ENCODE measurements at places on chromosomes 1 and 21.

DNA sequence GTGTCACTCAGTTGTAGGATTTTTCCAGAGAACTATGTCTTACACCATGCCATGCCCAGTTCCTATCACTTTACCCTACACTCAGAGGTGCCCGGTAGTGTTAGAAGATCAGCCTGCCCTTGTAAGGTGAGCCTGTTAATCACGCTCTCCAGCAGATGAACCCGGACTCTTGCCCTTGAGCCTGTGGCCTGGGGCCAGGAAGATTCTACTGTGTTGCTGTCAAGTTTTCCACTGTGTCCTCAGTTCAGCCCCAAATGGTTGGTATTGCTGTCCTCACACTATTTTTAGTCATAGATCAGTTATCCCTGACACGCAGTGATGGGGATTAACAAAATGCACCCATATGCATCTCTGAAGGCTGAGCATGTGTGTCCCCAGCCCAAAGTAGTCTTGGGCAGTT is 105.0 kb upstream of the SPAG17 start:
- peak; percentile 13 for DNase-seq

DNA sequence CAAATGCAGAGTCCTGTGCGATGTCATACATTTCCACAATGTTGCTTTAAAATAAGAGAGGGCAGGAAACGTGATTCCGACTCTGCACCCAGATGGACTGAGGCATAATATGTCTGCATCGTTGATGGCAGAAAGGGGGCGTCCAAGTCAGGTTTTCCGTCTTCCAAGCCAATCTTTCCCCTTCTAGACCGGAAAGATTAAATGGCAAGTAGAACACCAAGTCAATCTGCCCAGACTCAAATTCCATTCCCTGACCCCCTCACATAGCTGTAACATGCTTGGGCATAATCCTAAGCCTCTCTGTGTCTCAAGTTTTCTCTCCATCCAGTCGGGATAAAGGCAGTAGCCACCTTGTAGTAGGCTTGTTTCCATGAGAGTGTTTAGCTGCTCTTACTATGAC is 14.4 kb downstream of the PCP4 start:
- no peak for DNase-seq

DNA sequence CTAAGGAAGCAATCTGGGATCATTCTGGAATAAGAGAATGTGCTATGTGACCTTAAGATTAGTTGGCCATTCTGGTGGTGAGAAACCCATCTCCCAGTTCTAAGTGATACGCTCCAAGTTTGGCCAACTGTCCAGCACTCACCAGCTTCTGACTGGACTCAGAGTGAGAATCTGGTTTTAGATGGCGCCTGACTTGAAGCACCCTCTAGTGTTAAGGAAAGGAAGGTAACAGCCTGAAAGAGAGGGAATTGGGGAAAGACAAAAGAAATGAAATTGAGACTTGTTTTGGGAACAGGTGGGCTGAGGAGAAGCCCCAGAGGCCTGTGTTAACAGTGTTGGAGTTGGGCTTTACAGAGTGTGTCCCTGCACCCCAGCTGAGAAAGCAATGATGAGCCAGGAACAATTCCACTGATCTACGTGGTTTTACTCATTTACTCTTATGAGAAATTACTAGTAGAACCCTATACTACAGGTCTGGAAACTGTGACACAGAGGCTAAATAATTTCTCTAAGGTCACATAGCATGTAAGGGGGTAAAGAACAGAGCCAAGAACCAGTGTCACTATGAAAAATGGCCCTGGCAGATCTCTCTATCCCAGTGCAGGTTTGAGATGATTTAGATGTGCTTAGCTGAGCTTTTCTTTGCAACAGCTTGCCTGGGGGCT is 9.3 kb upstream of the FCAMR start:
- DNase-seq, result no peak

DNA sequence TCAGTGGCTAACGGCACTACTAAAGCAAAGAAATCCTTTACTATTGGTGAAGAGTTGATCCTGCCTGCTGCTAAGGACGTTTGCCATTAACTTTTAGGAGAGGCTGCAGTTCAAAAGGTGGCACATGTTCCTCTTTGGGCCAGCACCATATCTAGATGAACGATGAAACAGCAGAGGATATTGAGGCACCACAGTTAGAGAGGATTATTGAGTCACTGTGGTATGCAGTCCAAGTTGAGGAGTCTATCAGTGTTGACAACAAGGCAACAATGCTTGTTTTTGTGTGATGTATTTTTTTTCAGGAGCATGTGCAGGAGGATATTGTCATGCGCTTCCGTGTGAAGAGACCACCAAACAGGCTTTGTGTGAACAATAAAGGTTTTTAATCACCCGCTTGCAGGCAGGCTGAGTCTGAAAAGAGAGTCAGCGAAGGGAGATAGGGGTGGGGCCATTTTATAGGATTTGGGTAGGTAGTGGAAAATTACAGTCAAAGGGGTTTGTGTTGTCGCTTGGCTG is 80.9 kb downstream of the UCHL5 start:
- DNase-seq, result no peak

DNA sequence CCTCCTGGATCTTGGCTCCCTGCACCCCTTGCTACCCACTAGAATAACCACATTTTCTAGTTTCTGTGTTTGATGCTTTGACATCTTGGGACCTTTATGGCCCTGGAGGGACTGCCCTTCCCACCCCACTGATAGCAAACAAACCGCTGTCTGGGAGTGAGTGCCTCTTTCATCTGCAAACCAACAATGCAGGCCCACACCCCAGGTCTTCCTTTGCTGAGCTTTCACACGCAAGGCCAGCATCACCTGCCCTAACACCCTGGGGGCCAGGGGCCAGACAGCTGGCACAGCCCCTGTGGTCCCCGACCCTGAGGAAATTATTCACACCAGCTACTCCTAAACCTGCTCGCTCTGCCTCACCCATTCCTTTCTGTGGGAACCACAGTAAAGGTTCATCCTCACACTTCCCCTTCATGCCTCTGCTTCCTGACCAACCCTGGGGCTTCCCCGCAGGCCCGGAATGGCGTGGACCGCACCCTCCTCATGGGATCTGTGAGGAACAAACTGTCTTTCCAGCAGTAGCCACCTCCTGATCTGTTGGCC is 15.4 kb downstream of the SLC2A7 start:
- DNase-seq, result no peak

DNA sequence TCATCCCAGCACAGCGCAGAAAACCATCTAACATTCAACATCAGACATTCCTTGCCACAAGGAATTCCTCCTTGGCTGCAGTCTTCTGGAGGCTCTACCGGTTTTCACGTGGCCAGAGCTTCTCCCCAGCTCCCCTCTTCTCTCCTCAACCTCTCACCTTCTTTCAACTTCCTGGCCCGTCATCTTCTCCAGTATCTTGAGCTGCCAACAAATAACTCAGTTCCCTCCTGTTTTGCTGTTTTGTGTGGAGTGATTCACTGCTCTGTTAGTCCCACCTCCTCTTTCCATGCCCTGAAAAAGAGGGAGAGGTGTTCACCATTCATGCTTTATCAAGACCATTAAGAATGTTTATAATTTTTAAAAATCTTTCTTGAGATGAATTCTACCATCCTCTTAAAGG is 32.6 kb downstream of the PIGM start:
- DNase-seq, result no peak

- DNase-seq, result no peak
Observed at GRCh38 chr1:214404571-214405213, 123.7 kb downstream of the SMYD2 start.

- no peak for DNase-seq
Observed at GRCh38 chr21:30491963-30492428, at the start of gene KRTAP19-3. Gene KRTAP19-3 (minus strand): TSS chr21:30492013. CDS start chr21:30491957, 56 bp downstream.
